Stimulated activated CD4-positive, alpha-beta T cell treated with anti-CD3 and anti-CD28 coated beads, Interleukin-1b, Interleukin-23, amount 100 ng/mL, for 4 hours (primary cell): ENCODE measurements at places on chromosomes 7 and 10.

DNA sequence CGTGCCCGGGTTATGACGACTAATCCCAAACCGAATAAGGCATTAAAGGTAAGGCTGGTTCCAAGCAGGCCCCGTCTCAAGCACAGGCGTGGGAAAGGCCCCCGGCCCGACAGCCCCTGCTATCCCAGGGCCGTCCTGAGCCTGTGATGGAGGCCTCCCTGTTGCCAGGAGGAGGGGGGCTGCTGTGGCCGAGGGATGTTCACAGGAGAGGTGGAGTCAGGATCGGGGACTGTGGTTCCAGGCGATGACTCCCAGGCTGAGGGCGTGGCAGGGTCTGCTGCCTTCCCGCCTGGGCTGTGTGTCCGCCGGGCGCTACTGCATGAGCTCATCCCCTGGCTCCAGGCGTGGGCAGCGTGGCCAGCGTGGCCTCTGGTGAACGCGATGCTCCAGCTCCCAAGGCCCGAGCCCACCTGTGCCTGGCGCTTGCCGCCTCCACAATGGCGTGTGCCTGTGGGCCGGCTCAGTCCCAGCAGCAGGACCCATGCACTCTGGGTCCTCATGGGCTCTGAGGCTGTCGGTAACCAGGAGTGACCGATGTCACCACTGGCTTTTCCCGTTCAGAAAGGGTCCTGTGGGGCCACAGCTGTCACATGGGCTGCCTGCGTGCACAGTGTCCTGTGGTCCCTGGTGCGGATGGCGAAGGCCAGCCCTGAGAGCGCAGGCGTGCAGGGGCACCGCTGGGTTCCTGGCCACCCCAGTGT, 8.8 kb downstream of the MAFK start:
- no peak for DNase-seq

DNA sequence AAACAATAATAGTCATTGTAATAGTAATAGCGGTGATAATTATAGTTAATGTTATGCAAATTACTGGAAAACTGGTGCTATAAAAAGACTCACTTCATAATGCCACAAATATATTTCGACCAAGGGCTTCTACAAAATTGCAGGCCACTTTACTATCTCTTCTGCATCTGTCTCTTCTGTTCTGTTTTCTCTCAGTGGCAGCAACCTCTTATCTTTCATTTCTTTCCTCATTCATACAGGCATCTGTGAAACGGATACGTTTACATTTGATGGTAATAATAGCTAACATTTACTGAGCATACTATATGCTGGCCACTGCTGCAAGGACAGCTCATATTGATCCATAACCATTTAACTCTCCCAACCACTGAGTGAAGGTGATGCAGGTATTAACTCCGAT, 537.4 kb upstream of the PFKP start:
- DNase-seq = no peak

GRCh38 chr7:4818000-4818794, 42.8 kb downstream of the AP5Z1 start:
- DNase-seq = no peak

DNA sequence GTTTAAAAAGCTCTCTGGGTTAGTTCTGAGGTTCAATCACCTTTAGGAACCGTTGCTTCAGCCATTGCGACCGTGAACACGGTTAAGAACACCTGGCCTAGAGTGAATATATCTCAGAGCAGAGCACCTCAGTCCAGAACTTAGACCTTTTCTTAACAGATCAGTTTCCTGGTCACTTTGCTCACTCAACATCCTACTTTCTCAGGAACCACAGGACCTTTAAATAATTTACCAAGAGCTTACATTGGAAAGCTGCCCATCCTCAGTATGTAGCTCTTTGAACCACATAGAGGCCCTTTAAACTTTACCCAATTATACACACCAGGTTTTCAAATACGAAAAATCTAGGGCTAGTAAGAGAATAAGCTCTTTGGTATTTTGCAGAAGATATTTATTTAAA, 153.2 kb downstream of the NRBF2 start:
- no peak for DNase-seq

GRCh38 chr7:117979954-117980497, 106.8 kb upstream of the CTTNBP2 start:
- no peak for DNase-seq

DNA sequence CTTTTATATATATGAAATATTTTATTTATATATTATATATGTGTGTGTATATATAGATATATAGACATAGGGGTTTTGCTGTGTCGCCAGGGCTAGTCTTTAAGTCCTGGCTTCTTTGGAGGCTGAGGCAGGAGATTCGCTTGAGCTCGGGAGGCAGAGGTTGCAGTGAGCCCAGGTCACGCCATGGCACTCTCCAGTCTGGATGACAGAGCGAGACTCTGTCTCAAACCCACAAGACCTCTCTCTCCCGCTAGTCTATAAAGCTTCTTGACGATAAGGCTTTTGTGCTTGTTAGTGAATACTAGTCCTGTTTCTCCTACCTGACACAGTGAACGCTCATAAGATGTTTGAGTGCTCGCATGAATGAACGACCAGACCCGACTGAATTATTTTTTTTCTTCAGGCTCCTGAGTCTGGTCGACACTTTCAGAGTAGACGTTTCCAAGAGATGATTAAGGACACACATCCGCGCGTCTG, 577 bp upstream of the DDX21 start:
- no peak for DNase-seq

- no peak for DNase-seq
Measured at GRCh38 chr7:153381275-153382040, 621.9 kb downstream of the ACTR3B start.

GRCh38 chr7:134724606-134725005, 54.8 kb upstream of the CALD1 start:
- DNase-seq = no peak

- DNase-seq = no peak
Measured at GRCh38 chr7:151249034-151249731, 689 bp upstream of the SMARCD3 start.

DNA sequence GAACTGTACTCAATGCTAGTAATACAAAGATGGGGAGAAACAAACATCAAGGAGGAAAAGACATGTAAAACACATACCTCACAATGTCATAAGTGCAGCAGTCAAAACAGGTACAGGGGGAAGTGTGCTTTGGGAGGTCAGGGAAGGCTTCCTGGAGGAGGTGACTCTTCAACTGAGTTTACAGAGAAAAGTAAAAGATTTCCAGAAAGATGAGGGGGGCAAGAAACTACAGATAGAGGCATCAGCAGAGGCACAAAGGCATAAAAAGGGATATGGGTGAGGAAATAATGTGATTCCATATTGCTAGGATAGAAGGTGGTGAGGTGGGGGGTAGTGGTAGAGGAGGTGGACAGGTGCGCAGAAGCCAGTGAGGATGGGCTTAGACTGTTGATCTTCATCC, 95.0 kb downstream of the LSM5 start:
- no peak for DNase-seq

- peak; percentile 64 for DNase-seq
Measured at GRCh38 chr7:140810830-140811556, 113.7 kb downstream of the BRAF start.

GRCh38 chr10:23630885-23631284, 192.0 kb downstream of the OTUD1 start:
- no peak for DNase-seq

DNA sequence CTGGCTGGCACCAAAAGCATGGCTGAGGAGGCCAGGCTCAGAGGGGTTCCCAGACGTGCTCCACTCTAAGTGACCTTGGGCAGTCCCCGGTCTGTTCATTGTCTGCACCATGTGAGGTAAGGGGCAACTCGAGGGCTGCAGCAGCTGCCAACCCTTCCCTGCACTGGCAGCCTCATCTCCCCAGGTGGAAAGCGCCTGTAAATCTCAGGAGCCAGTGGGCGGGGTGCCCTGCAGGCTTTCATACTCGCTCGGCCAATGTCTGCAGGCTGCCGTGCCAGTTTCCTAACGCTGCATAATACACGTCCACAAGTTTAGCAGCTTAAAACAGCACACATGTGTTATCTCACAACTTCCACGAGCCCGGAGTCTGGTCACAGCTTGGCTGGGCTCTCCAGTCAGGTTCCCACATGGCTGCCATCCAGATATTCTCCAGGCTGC, 12.6 kb upstream of the GDF10 start:
- no peak for DNase-seq

DNA sequence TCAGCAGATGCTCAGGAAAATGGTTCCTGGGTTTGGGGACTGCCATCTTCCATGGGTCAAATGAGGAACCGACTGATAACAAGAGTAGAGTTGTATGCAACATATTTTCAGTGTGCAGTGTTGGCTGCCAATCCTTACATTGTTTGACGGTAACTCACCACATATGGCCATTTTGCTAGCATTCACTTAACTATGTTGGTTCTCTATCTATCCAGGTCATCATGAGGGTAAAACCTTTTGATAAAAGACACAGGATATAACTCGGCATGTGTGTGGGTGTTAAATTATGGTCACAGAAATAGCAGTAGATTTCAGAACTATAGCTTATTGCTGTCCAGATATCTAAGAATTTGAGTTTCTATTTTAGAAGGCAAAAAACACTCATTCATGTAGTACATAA, 140.7 kb upstream of the AOAH start:
- DNase-seq = no peak

DNA sequence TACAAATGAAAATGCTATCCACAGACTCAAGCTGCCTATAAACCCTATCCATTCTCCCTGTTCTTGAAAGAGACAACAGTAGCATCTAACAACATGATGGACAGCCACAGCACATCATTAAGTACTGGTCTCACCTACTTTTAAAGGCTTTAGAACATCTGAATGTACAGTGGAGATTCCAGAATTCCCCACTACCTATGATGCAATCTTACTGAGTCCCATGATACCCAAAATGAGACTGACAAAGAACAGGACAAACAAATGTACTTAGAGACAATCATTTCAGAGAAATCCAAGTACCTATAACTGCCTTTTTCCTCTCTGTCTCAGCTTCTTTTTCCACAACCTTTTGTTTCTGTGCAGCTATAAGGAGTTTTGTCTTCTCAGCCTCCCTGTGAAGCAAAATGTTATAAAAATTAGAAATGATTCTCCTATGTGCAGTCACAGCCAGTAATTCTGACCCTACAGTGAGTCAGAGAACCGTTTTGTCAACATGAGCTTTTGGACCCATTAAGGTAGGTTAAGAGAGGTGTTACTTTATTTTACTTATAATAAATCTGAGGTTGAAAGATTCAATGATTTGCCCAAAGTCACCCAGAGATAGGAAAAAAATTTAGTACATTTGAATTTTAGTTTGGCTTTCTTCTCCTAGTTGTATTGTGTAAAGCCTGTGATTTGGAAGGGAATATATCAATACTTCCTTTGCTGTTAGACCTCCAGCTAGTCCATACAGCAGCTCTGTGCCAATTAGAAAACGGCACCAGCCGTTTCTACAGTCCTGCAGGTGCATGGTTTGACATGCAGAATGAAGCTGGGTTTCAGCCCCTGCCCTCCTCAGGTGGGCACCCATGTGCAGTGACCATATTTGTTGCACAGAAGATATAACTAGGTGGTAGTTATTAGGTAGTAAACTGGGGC, 21.9 kb downstream of the ERLIN1 start:
- no peak for DNase-seq

DNA sequence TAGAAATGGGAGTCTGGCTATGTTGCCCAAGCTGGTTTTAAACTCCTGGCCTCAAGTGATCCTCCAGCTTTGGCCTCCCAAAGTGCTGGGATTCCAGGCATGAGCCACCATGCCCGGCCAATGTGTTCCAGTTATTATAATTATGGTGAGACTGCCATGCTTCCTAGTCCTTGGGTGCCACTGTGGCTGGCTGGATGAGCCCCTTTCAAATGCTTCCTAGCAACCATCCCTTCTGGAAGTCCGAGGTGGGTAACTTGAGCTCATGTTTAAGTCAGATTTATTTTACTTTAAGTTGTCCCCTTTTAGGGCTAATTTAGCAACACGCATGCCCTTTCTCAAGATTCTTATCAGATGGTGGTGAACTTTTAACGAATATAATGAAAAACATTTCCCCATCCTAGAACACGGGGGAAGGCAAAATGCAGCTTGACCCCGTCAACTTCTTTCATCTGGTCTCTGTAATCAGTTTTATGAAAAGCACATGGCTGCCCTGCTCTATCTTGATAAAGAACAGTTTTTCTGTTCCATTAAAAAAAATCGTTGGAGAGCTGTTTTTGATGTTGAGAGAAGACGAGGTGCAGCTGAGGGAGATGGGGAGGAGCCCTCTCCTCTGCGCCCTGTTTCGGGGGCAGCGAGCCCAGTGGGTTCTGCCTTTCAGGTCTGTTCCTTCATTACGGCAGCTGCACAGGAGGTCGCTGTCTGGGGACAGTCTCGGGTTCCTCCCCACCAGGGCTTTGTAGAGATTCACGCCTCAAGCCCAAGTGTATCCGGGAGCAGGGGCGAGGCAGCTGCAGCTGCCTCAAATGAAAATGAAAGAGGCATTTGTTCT, 61.0 kb upstream of the MKI67 start:
- DNase-seq = no peak

GRCh38 chr7:111750228-111750627, 187.9 kb upstream of the IMMP2L start:
- DNase-seq = no peak

DNA sequence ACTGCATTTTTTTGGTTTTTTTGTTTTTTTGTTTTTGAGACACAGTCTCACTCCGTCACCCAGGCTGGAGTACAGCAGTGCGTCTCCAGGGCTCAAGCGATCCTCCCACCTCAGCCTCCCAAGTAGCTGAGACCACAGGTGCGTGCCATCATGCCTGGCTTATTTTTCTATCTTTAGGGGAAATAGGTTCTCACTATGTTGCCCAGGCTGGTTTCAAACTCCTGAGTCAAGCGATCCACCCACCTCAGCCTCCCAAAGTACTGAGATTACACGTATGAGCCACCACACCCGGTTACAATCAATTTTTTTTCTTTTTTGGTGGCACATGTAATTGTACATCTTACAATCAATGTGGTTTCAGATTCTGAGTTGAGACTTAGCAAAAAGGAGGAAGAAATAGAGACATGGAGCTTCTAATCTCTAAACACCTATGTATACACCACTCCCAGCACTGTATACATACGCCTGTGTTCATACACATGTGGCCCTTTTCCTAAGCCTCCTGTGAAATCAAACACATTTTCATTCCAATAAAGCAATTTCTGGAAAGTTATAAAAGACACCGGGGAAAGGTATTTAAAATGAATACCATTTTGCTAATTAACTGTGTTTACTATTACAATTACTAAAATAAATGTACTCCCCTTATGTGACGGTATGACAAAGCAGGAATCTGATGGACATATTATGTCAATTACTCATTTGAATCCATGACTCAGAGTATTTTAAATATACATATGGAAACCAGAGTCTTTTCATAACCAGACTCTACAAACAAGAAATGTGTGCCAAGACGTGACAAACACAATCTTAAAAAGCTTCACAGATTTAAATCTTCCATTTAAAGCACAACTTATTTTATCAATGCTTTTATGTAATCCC, 40.9 kb downstream of the SMURF1 start:
- DNase-seq = peak; percentile 5

GRCh38 chr10:59674215-59674836, 35.3 kb downstream of the SLC16A9 start:
- DNase-seq = no peak

DNA sequence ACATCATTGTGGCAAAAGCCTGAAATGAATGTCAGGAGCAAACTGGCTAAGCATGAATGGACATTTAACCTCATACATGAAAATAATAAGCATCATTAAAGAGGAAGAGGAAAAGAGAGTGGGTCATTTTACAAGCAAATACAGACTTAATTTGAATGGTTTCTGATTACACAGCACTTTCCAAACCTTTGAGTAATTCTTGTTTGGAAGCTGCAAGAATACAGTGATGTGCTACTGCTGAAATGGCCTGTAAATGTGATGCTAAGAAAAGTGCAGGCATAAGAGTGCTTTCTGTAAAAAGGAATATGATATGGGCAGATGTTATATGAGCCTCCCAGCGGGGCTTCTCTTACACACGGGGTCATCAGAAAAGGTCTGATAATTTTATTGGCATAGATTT, 30.2 kb downstream of the TAS2R16 start:
- DNase-seq = no peak
